ENCODE measurements at places on chromosomes 7 and 10.

- no peak for DNase-seq
Measured at GRCh38 chr10:12780634-12781601, 220.6 kb downstream of the CCDC3 start.

- no peak for DNase-seq
Measured at GRCh38 chr7:96200740-96201139, 121.2 kb downstream of the SLC25A13 start.

- DNase-seq, result no peak
Measured at GRCh38 chr10:126964190-126964589, 59.0 kb downstream of the DOCK1 start.

DNA sequence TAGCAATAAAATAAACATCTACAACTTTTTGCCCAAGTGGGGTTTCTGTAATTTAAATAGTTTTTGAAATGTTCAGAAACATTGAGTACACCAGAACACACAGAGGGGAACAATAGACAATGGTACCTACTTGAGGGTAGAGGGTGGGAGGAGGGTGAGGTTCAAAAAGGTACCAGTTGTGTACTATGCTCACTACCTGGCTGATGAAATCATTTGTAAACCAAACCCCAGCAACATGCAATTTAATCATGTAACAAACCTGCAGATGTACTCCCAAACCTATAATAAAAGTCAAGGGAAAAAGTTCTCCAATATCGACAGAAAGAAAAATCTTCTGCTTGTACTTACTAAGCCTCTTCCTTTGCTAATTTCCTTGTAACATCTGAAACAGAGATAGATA is 4.2 kb upstream of the TES start:
- DNase-seq, result no peak

DNA sequence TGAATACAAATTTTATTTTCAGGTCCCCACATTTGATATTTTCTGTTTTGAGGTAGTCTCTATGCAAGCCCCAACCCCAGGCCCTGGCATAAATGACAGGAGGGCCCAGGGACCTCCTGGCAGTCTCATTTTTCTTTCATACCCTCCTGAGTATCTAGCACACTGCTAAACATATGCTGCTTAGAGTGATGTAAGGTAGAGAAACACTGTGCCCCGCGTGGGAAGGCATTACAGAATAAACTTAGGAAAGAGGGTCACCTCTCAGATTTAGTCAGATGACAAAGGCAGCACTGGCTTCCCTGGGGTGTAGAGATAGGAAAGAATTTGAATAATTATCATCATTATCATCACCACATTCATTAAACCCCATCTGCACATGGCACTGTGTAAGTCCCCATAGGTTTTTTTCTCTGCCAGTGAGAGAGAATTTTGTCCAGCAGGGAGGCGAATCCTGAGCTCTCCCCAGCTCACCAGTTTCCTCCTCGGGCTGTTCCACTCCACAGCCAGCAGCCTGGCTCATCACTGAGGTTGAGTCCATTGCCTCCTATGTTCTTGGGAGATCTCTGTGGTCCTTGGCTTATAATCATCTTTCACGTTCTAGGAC is 507.3 kb upstream of the GALNT17 start:
- DNase-seq, result no peak

- DNase-seq, result no peak
Measured at GRCh38 chr7:79212334-79212733, 241.1 kb downstream of the MAGI2 start.

GRCh38 chr7:50473531-50473930 is 23.4 kb upstream of the FIGNL1 start:
- DNase-seq, result no peak

GRCh38 chr10:112491144-112491543 is 44.1 kb downstream of the VTI1A start:
- no peak for DNase-seq

- no peak for DNase-seq
Measured at GRCh38 chr10:67107670-67108069, 181.8 kb downstream of the LRRTM3 start.

- DNase-seq, result no peak
Measured at GRCh38 chr7:128840326-128841170, 10.3 kb downstream of the FLNC start.

DNA sequence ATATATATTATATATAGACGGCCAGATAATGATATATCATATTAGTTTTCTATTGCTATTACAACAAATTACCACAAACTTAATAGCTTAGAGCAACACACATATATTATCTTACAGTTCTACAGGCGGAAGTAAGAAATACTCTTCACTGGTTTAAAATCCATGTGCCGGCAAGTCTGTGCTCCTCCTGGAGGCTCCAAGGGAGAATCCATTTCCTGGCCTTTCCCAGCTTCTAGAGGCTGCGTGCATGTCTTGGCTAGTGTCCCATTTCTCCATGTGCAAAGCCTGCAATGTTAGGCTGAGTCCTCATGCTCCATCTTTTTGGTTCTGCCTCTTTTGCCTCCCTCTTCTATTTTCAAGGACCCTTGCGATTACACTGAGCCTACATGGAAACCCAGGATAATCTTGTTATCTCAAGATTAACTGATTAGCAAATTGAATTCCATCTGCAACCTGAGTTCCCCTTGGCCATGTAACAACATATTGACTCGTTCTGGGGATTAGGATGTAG is 23.9 kb upstream of the PNLIPRP3 start:
- DNase-seq, result no peak

DNA sequence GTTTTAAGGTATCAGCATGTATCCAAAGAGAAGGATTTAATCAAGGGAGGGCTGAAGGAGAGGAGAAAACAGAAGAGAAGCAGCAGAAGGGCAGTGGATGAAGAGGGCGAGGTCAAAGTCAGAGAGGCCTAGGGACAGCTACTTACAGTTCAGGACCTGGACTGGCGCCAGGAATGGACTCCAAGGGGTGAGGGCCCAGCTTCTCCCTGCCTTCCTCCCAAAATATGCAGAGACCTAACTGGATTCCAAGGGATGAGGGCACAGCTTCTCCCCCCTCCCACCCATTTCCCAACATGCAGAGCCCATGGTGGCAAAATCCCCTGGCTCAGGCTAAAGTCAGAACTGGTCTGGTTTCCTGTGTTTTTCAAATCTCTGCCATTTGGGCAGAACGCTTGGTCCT is 3.4 kb upstream of the TCF7L2 start:
- no peak for DNase-seq

DNA sequence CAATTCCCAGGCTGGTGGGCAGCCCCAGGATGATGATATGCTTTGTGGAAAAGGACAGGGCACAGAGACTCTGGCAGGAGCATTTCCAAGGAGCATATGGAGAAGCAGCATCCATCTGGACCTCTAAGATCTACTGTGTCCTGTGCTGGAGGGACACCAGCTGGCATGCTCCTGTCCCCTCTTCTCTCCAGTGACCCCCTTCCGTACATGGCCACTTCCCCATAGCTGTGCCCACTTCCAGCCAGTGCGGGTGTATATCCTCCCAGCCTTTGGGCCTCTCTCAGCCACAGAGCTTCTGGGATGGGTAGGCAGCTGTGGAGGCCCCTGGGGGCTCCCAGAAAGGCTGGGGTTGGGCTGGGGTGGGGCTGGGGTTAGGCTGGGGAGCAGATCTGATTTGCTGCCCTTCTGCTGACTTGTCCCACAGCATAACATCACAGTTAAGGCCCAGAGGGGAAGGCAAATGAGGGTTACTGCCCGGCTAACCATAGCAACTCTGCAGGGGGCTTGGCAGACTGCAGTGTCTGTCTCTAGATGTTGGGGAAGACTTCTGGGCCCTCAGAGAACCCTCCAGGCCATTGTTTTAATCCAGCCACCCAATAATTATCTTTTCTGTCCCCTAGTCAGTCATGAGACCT is 6.3 kb downstream of the NPFFR1 start:
- no peak for DNase-seq

Data from effector CD8-positive, alpha-beta T cell (primary cell).